ENCODE measurements at places on chromosomes 7 and 10. TPM values are rescaled to one million over a fixed set of nuclear protein-coding genes. Genes with fewer than 3 reads are reported as not detected.

EGR2 gene
- polyA plus RNA-seq, result 10.8 TPM

GRCh38 chr7:129779602-129780256 lies 168.2 kb downstream of the NRF1 start:
- DNase-seq, result no peak

DOCK1 gene
- polyA plus RNA-seq, result not detected

CFTR gene
- 0.63 TPM for polyA plus RNA-seq

GRCh38 chr10:101028446-101029337 lies 2.2 kb downstream of the PDZD7 start:
- no peak for DNase-seq

DNA sequence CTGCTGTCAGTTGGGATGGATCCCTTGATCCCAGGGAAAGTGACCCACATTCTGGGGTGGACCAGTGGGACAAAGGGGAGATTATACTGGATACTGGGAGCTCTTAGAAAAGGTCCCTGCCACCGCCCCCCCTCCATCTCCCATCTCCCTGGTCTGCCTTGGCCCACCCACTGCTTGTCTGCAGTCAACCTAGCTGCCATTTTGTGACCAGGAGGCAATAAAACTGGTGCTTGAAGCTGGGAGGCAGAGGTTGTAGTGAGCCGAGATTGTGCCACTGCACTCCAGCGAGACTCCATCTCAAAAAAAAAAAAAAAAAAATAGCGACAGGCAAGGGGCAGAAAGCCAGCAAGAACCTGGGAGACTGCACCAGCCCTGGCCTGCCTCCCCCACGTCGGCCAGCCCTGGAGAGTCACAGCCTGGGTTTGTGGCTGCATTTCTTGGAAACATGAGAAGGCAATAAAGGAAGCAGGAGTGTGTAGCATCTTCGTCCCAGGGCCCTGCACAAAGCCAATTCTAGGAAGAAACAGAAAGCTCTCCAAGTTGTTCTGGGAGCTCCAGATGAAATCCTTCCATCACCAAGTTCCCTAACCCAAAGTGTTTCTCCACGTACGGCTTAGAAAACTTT lies 4.7 kb upstream of the ARPC1B start:
- DNase-seq, result no peak

- no peak for DNase-seq
Observed at GRCh38 chr10:17049195-17049594, 80.4 kb downstream of the CUBN start.

AKR1E2 gene
- not detected for polyA plus RNA-seq

COL13A1 gene
- polyA plus RNA-seq, result not detected

GRCh38 chr10:75170215-75170614 lies 40.4 kb upstream of the VDAC2 start:
- DNase-seq, result no peak

PROSER2 gene
- polyA plus RNA-seq, result not detected

TDRD1 gene
- polyA plus RNA-seq, result not detected

DNA sequence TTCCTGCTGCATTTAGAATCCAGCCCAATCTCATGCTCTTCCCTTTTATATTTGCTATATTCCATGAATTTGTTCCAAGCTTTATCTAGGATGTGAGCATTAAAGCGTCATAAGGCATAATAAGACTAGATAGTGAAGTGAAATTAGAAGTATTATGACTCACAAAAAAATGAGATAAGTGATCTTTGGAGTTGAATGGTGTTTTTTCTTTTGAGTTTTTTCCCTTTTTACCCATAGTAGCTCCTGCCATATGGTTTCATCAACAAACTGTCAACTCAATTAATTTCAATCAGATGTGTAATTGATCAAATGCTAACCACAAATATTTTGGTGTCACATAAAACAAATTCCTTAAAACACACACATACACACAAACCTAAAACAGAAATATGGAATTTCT lies 17.0 kb downstream of the KLHDC10 start:
- no peak for DNase-seq

- no peak for DNase-seq
Observed at GRCh38 chr10:114404171-114405010, at the start of gene AFAP1L2. Gene AFAP1L2, minus strand, starts transcription at chr10:114404502. Its CDS starts 47 bp downstream, at chr10:114404455.

DNA sequence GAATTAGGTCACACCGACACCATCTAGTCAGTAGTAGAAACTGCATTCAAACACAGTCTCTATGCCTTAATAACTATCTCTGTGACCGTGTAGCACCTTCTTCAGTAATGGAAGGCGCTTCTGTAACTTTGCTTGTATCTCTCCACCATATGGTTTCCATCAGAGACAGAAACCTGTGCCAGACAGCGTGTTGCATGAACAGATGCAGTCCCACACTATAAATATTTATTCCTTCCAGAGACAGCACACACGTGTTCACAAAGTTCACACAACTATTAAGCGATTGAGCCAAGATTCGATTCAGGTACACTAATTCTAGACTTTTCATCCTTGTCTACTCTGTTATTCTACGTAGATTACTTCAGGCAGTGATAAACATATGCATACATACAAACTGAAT lies 873.9 kb upstream of the MBL2 start:
- DNase-seq, result no peak

DNA sequence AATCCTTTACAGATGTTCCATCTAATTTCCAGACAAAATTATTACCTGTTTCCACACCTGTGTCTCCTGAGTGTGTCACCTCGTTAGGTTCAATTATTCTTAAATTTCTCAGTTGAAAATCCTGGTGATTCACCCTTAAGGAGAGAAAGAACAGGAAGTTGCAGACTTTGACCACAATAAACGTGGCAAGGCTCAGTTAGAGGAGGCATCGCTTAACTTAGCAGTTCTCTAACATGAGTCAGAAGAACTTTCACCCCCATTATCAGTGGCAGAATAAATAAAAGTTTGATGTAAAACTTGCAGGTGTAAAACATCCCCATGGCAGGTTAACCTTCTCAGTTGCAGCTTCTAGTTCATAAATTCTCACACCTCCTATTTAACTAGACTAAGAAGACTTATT lies 8.3 kb downstream of the XPNPEP1 start:
- peak; percentile 41 for DNase-seq

- DNase-seq, result peak; percentile 40
Observed at GRCh38 chr10:48501787-48502771, 102.8 kb downstream of the ARHGAP22 start.

- DNase-seq, result no peak
Observed at GRCh38 chr10:63365976-63366765, 99.6 kb downstream of the JMJD1C start.

DNA sequence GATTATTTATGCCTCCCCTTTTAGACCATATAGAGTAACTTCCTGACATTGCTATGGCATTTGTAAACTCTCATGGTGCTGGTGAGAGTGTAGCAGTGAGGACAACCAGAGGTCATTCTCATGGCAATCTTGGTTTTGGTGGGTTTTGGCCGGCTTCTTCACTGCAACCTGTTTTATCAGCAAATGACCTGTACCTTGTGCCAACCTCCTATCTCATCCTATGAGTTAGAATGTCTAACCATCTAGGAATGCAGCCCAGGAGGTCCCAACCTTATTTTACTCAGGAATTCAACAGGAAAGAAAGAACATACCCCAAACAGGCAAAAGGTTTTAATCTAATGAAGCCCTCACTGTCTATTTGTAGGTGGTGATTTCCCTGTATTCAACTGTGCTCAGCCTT lies 205.4 kb upstream of the YAE1 start:
- DNase-seq, result no peak

MYL10 gene
- polyA plus RNA-seq, result not detected

DNA sequence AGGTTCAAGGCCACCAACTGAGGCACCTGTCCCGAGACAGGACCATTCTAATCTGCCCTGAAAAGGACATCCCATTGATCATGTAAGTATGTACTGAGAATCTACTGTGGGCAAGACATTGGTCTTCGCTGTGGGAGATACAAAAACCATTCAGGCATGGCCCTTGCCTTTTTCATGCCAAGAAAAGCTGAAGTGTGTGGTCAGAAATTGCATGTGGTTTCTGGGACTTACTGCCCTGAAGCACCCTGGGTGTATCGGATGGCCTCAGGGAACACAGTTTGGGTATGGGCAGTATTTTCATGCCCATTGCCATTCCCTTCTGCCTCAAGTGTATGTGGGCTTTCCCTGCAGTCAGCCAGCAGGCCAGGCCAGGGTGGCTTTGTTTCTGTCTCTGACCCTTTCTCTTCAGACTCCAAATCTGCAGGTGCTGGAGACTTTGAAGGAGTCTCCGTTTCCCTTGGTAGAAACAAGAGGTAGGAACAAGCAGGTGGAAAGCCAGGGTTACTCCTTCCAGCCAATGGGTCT lies 285.7 kb downstream of the ZEB1 start:
- DNase-seq, result no peak

- no peak for DNase-seq
Observed at GRCh38 chr7:131040467-131040932, 287.2 kb upstream of the MKLN1 start.
